Stimulated activated CD8-positive, alpha-beta memory T cell treated with anti-CD3 and anti-CD28 coated beads, Interleukin-15, amount 100 ng/mL, for 1 hour (primary cell): ENCODE measurements at places on chromosomes 2 and 18.

DNA sequence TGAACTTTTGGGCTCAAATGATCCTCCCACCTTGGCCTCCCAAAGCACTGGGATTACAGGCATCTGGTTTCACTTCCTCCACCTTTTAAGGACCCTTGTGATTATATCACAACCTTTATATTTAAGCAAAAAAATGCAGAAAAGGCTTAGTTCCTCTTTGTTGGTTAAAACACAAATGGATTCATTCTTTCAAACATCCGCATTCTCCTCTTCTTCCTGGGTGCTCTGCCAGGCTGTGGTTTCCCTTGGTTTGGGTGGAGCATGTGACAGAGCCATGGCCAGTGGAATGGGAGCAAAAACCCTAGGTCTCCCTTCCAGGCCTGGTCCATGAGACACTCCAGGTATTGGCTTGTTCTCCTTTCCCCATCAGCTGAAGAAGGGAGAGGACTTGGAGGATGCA is 9.9 kb upstream of the SLC66A3 start:
- no peak for DNase-seq

DNA sequence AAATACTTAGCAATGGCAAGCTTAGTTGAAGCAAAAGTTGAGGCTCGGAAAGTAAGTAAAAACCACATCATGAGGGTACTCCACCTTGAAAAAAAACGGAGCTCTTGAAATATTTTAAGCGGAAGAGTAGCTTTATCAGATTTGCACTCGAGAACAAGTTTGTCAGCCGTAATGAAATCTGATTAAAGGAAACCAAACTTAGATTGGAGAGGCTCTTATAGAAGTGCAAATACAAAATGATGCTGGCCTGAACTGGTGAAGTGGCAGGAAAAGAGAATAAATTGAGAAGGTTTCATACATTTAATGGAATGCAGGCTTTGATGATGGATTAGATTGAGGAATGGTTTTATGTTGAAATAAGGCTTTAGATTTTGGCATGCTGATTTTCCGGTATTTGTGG is 484.2 kb downstream of the PID1 start:
- no peak for DNase-seq

GRCh38 chr2:100407073-100407472 is 10.4 kb downstream of the CHST10 start:
- DNase-seq: no peak

DNA sequence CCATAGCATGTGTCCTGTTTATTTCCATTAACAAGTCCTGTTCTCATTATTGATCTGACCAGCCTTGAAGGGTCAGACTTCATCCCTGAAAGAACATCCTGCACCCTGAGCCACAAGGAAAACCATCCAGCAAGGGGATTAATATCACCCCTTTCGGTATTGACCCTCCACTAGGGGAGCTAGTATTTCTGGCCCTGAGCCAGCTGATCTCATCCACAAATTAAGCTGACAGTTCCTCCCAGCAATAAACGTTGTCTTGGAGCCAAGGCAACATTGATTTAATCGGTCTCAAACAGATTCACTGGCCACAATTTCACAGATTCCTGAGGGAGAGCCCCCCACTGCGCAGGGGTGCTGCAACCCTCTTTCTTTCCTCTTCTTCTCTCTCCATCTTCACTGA is 353.1 kb upstream of the FANCL start:
- no peak for DNase-seq

DNA sequence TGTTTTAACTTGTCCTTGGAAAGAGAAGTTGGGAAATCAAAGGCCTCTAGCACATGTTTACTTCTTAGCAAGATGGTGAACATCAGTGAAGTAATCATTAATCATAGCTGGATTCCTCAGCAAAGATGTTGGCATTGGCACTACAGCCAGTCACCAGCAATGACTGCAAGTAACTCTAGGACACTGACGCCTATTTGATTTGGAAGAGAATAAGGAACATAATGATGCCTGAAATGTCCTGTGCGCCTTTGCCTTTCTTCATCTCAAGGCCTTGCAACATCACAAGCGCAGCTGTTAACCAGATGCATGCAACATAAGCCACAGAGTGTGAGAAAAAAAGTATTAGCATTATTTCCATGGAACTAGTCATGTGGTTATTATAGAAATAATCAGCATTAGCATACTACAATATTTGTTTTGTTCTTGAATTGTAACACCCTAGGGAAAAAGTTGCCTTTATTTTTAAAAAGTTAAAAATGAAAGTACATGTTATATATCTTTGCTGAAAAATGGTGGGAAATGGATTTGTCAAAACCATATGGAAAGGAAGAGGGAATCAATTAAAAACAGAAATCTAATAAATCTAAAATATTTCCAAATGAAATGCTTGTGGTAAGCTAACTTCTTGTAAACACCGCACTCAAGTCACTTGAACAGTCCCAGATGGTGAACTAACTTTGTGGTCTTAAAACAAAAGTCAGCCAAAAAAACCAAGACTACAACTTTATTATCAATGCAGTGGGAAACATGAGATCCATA is 55.6 kb downstream of the THADA start:
- no peak for DNase-seq

DNA sequence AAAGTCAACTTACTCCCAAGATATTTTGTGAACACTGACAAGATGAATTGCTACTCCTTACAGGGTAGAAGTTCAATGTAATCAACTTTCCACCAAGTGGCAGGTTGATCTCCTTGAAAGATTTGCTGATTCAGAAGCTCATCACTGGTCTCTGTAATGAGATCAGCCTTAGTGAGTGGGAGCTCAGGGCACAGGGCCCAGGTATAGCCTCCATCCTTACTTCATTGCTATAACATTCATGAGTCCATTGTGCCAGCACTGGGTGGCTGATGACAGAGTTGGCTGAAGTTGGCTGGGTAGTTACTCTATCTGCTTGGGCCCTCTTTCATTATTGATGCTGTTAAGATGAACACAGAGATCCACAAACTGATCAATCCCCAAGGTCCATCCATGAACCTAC is 379.0 kb downstream of the IRS1 start:
- no peak for DNase-seq

GRCh38 chr2:62354771-62355561 is 151.0 kb downstream of the TMEM17 start:
- DNase-seq: no peak

- DNase-seq: no peak
Measured at GRCh38 chr2:24809316-24810007, 16.2 kb downstream of the CENPO start.

DNA sequence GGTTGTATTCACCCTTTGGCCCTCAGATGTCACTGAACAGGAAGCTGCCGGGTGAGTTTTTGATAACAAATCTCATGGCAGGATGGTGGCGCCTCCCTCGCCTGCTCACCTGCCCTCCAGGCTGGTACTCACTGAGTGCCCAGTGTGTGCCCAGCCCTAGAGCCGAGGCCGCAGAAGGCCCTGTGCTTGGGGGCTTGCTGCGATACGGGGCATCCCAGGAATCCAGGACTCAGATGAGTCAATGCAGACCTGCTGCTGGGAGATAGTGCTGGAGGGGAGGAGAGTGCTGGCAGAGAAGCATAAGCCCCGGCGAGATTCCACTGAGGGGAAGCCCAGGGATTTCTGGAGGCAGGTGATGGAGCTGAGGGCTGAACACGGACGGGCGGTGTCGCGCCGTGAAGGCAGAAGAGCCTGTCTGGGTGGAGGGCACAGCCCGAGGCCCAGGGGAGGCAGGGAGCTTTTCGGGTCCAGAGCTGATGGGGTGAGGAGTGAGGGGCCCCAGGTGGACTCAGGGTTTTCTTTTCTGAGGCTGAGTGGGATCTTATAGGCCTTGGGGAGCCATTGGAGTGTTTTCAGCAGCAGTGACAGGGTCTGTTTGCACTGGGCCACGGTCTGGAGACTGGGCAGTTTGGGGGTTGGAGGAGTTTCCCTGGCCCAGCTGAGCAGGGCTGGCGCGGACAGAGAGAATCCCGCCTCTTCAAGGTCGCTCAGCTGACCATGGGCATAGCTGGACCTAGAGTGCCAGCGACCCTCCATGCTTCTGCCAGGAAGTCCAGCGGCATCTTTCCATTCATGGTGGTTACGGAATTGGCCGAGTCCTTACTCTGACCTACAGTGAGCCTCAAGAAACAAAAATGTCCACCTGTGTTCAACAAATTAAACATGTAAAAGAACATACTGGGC is 35.5 kb downstream of the LDLRAD4 start:
- DNase-seq: no peak

- no peak for DNase-seq
Measured at GRCh38 chr2:218081063-218081462, 12.0 kb downstream of the RUFY4 start.

DNA sequence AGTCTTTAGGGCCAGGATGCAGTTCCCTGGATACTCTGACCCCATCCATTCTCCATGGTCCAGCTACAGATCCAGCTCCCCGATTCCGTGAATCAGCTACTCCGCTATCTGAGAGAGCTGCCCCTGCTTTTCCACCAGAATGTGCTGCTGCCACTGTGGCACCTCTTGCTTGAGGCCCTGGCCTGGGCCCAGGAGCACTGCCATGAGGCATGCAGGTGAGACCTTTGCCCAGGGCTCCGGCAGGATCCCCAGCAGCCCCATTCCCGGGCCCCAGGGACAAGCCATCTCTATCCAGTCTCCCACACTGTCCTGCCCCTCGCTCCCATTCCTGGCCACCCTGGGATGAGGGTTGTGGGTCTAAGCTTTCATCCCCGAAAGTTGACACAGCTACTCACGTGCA is 7.5 kb downstream of the TMEM214 start:
- DNase-seq: no peak

- DNase-seq: no peak
Measured at GRCh38 chr2:71069376-71069775, 928 bp downstream of the NAGK start.

DNA sequence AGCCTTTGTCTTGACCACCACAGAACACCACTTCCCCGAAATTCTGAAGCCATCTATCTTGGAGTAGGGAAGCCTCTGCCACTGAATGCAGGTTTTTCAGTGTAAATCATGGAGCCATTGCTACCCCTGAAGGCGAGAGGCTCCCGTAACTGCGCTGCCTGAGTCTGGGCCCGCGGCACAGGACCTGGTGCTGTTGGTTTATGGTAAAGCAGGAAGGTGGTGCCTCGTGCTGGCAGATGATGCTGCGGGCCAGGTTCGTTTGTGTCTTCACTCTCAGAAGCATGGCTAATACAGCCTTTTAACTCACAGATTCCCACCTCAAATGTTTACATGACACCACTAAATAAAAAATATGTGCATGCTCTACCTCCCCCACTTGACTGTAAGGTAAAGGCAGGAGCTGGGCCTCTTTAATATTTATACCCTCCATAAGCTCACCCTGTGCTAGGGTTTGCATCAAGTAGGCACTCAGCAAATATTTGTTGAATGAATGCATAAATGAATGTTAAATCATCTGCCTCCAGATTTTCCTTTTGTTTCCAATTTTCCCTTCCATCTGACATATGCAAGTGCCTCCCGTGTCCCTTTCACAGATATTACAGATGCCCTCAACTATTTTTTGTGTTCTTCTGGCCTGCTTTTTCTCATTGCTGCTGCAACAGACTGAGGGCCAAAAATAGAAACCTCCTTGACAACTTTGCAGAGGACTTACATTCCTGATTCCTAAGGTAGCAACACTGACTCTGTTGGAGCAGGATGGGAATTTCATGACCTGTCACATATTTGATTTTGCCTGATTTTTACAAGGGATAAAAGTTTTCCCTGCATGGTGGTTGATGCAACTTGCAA is 83.5 kb upstream of the CPO start:
- no peak for DNase-seq

DNA sequence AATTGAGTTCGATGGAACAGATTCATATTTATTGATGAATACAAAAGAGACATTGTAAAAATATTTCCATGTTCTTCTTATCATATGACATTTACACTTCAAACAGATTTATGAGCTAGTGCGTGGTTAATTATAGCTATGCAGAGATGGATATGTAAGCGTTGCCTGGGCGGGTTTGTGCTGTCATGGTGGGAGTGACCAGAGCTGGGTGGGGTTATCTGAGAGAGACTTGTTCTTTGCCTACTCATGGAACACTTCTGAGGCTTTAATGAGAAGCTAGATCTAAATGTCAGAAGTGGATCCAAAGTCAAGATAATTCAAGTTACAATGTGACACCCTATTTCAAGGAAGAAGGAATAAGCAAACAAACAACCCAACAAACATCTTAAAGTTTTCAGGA is 162.3 kb upstream of the ZEB2 start:
- DNase-seq: no peak

DNA sequence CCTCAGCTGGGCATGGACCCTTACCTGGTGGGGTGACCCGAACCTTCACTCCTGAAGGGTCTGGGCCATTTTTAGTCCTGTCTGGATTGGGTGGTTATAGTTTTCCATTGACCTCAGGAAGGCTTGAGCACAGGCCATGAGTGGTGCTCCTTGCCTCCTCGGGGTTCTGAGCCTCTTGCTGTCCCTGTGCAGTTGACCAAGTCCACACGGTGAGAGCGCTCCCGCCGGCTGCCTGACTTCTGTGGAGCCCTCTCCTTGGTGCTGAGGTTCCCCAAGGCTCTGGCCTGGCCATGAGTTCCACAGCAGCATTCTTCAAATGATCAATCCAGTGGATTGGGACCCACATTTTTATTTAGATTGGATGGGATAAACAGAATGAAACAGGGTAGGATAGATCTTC is 159.5 kb downstream of the SEPTIN10 start:
- no peak for DNase-seq

DNA sequence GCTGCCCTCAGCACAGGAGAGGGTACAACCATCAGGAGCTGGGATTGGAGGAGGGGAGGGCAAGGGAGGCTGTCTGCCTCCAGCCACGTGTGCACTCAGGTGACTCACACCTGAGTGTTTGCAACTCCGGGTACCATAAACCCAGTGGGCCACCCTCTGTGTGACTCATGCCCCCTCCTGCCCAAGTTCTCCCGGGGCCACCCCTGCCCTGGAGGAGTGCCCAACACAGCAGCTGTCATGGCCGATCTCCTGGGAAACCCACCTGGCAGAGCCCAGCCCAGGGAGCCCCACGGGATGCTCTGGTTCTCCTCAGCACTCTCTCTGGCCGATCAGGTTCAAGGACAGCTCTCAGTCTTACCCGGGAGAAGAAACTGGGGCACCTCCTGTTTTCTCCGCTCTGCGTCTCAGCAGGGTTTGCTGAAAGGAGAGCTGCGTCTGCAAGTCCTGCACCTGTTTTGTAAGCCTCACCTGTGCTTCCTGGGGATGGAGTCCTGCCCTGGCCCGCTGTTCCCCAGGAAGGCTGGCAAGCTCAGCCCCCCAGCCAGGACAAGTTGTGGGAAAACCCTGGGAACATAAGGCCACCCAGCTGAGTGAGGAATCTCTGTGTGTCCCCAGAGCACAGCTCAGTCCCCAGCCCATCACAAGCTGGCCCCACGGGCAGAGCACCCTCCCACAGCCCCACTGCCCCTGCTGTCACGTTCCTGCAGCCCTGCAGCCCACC is 44.0 kb upstream of the UBE2F start:
- no peak for DNase-seq

GRCh38 chr2:179307616-179308371 is 43.2 kb upstream of the SESTD1 start:
- no peak for DNase-seq

GRCh38 chr18:770583-770961 is 41.5 kb downstream of the YES1 start:
- no peak for DNase-seq

DNA sequence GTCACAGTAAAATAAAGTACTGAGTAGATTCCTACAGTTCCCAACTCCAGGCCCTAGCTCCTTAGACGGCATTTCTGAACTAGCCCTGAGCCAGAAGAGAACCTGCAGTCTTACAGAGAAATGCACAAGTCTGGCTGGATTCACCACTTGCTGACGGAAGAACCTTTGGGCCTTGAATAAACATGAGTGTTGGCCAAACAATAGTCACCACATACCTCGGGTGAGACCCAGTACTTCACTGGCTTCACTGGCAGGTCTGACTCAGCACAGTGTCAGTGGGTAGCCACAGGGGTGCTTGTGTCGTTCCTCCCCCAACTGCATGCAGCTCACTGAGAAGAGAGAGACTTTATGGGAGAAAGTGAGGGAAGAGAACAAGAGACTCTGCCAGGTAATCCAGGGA is 88.9 kb downstream of the TMEM185B start:
- DNase-seq: no peak
